ENCODE measurements at places on chromosomes 7 and 10.

GRCh38 chr10:72274213-72274729 is 547 bp downstream of the DDIT4 start:
- DNase-seq, result no peak

DNA sequence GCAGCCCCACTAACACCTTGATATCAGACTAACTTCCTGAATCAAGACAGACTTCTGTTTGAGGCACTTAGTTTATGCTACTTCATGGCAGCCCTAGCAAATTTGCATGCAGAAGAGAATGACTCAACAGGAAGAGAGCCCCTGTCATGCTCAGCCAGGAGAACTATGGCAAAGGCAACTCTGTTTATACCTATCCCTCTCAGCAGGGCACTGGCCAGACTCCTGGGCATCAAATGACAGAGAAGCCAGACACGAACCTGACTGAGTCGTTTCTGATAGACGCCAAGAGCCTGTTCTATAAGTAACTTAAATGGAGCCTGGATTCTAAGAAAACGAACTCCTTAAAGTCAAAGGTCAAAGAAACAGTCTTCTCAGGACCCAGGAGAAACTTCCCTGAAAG is 50.9 kb upstream of the UNC5B start:
- no peak for DNase-seq

- no peak for DNase-seq
These were observed 148.8 kb downstream of the PPP1R9A start for GRCh38 chr7:95056107-95056739.

DNA sequence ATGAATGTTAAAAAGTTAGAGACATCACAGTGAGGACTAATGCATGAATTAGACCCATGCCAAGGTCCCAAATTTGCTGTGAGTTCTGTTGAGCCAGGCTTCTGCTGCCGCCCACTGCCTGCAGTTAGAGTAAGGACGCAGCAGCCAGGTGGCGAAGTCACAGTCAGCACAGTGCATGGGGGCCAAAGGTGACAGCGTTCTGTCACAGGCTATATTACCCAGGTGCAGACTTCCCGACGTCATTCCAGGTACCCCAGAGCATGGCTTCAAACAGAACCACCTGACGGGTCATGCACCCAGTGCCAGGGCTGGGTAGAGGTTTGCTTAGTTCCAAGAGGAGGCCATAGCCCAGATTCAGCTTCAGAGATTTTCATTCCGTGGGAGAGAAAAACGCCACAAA is 33.9 kb upstream of the HMX3 start:
- DNase-seq, result no peak

- DNase-seq, result no peak
These were observed 34.1 kb downstream of the BLVRA start for GRCh38 chr7:43792471-43793150.

GRCh38 chr7:112080441-112080840 is 125.8 kb downstream of the DOCK4 start:
- no peak for DNase-seq

GRCh38 chr7:46747869-46748576 is 827.0 kb upstream of the IGFBP3 start:
- DNase-seq, result no peak

DNA sequence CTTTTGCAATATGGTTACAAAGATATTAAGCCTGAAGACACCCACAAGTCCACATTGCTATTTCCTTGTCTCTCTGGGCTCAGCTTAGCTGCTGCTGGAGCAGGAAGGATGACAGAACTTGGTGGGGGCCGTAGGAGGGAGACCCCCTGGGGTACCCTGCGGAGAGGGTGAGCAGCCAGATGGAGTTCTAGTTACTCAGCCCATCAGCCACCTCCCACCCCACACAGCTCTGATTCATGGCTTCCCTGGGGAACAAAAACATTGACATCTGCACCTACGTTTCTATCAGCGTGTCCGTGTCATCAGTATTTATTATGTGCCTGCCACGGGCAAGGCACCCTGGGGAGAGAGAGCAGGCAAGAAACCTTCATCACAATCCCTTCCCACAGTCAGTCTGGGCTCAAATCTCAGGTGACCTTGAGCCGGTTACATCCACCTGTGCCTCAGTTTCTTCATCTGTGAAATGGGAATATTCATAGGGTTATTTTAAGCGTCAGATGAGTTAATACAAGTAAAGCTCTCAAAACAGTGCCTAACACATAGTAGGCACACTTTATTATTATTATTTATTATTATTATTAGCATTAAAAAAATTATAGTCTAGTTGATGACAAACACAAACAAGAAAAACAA is 131.5 kb downstream of the C10orf105 start:
- no peak for DNase-seq

DNA sequence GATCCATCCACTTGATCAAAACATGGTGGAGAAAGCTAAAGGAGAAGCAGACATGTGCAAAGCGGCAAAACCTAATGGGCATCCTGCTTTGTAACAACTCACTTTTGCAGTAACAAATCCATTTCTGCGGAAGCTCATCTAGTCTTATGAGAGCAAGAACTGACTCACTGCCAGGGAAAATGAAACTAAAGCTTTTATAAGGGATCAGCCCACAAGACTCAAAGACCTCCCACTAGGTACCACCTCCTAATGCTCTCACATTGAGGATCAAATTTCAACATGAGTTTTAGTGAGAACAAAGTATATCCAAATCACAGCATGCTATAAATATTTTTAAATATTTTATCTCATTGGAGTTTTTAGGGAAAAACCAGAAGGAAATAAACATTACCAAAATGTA is 120.1 kb upstream of the GNAI1 start:
- DNase-seq, result no peak

Measured in stimulated activated CD4-positive, alpha-beta T cell treated with anti-CD3 and anti-CD28 coated beads, Interleukin-15, amount 100 ng/mL, for 1 hour (primary cell).